GM23338 (cell line): ENCODE measurements at places on chromosomes 1 and 21. TPM values are rescaled to one million over a fixed set of nuclear protein-coding genes. Genes with fewer than 3 reads are reported as not detected.

GRCh38 chr1:218171302-218171893 lies 113.7 kb upstream of the RRP15 start:
- peak; percentile 49 for DNase-seq
- peaks cover 18% of the 10 kb centered on the region for H3K27me3 ChIP-seq
- no peak overlapping the region for H3K4me3 ChIP-seq
- H3K4me1 ChIP-seq, result peaks cover 6% of the 10 kb centered on the region
- H3K27ac ChIP-seq, result no peak overlapping the region

DNA sequence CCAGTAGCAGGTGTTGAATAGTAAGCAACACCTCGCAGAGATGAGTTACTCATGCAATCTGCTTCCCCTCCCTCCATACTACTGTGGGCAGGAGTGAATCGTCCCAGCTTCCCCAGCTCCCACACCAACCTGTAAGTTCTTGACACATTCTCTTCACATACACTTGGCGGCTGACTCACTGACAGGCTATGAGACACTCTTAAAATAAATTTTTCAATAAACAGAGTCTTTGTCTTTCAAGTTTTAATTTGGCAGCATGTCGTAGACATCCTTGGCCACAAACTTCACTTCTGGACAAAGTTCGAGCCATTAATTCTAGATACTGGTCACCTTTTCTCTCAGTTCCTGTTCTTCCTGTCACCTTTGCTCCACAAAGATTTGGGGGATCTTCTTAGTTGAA lies 290.7 kb downstream of the TM2D1 start:
- no peak overlapping the region for H3K27ac ChIP-seq
- DNase-seq, result no peak
- no peak overlapping the region for H3K4me3 ChIP-seq
- H3K36me3 ChIP-seq, result no peaks in the 10 kb centered on the region

- no peaks in the 10 kb centered on the region for H3K36me3 ChIP-seq
- H3K27ac ChIP-seq, result no peak overlapping the region
- H3K4me1 ChIP-seq, result peaks cover 6% of the 10 kb centered on the region; the same call in 1 of the 2 replicates
- H3K27me3 ChIP-seq, result no peaks in the 10 kb centered on the region
- no peak overlapping the region for H3K4me3 ChIP-seq
- no peak for DNase-seq
Measured at GRCh38 chr1:21966247-21967000, 10.4 kb upstream of the CELA3B start.

GRCh38 chr1:38028105-38028591 lies 15.6 kb downstream of the UTP11 start:
- peak overlapping the region; percentile 3; the same call in 1 of the 2 replicates for H3K27ac ChIP-seq
- no peak overlapping the region; the same call in 1 of the 2 replicates for H3K4me3 ChIP-seq
- no peaks in the 10 kb centered on the region for H3K27me3 ChIP-seq

- peak overlapping the region; percentile 16; the same call in 1 of the 2 replicates for H3K27ac ChIP-seq
- H3K4me1 ChIP-seq, result peaks cover 13% of the 10 kb centered on the region
- H3K36me3 ChIP-seq, result no peaks in the 10 kb centered on the region
- no peak overlapping the region for H3K4me3 ChIP-seq
Measured at GRCh38 chr1:246267896-246268295, 239.2 kb downstream of the SMYD3 start.

DNA sequence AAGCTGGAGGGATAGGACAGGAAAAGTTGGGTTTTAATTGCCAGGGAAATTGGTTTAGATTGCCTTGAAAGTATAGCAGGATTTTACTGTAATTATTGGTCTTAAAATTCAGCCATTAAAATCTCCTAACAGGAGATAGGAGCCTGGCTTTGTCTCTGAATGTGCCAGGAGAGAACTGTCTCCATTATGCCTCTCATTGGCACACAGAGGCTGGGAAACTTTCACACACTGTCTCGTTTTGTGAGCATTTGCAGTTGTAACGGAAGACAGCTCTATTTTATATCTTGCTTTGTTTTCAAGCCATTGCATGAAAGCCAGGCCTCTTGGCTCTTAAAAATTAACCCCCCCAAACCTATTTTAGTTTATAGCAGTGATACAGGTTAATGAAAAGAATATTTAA lies 12.5 kb downstream of the DNAJC6 start:
- no peak overlapping the region for H3K4me3 ChIP-seq
- H3K27me3 ChIP-seq, result no peaks in the 10 kb centered on the region
- H3K27ac ChIP-seq, result no peak overlapping the region
- no peaks in the 10 kb centered on the region for H3K36me3 ChIP-seq
- no peak for DNase-seq

GRCh38 chr1:24898152-24898908 lies 31.7 kb downstream of the RUNX3 start:
- H3K4me3 ChIP-seq, result no peak overlapping the region
- H3K27ac ChIP-seq, result no peak overlapping the region
- no peaks in the 10 kb centered on the region for H3K4me1 ChIP-seq

- H3K36me3 ChIP-seq, result no peaks in the 10 kb centered on the region
- H3K27ac ChIP-seq, result no peak overlapping the region
- DNase-seq, result peak; percentile 43
- H3K4me3 ChIP-seq, result peak overlapping the region; percentile 17; the same call in 1 of the 2 replicates
- H3K4me1 ChIP-seq, result peaks cover 15% of the 10 kb centered on the region
Measured at GRCh38 chr1:213947200-213947801, 40.5 kb upstream of the PROX1 start.

- H3K27me3 ChIP-seq, result no peaks in the 10 kb centered on the region
- no peak overlapping the region for H3K27ac ChIP-seq
- H3K36me3 ChIP-seq, result no peaks in the 10 kb centered on the region
- H3K4me1 ChIP-seq, result no peaks in the 10 kb centered on the region
Measured at GRCh38 chr1:60146884-60147283, 73.3 kb upstream of the C1orf87 start.

DNAJC28 gene
- 2.5 and 5.0 TPM in 2 replicates for total RNA-seq

PTGS2 gene
- 0.17 and 1.1 TPM in 2 replicates for total RNA-seq

UBL4B gene
- total RNA-seq, result not detected in 2 replicates

PAX7 gene
- total RNA-seq, result 0.03 TPM in 1 of 2 replicates, not detected in the other

PTPN7 gene
- 0.12 TPM in 1 of 2 replicates, not detected in the other for total RNA-seq
